Ovary (tissue), 10 donors: ENCODE measurements at places on chromosomes 4 and X. TPM values are rescaled to one million over a fixed set of nuclear protein-coding genes. Genes with fewer than 3 reads are reported as not detected.

The TMEM47 gene
- total RNA-seq, result 20.8 TPM

The MSX1 gene
- 4.5 TPM for total RNA-seq

The YIPF7 gene
- total RNA-seq, result not detected

- no peaks in the 10 kb centered on the region for H3K27me3 ChIP-seq
- no peak overlapping the region for H3K4me3 ChIP-seq
- H3K4me1 ChIP-seq, result no peaks in the 10 kb centered on the region
These were observed 234.3 kb downstream of the LAS1L start for GRCh38 chrX:65300104-65300809.

The INTS12 gene
- total RNA-seq, result 8.2 TPM

GRCh38 chrX:11319806-11320520 is 26.8 kb downstream of the AMELX start:
- H3K4me3 ChIP-seq, result no peak overlapping the region
- no peak for DNase-seq
- no peaks in the 10 kb centered on the region for H3K27me3 ChIP-seq
- peaks cover 2% of the 10 kb centered on the region for H3K4me1 ChIP-seq
- H3K27ac ChIP-seq, result no peak overlapping the region
- no peaks in the 10 kb centered on the region for H3K36me3 ChIP-seq

GRCh38 chr4:128574706-128575105 is 234.8 kb upstream of the JADE1 start:
- H3K27me3 ChIP-seq, result no peaks in the 10 kb centered on the region
- DNase-seq, result peak; percentile 36
- H3K27ac ChIP-seq, result no peak overlapping the region
- H3K36me3 ChIP-seq, result no peaks in the 10 kb centered on the region
- no peak overlapping the region for H3K4me3 ChIP-seq
- peaks cover 10% of the 10 kb centered on the region for H3K4me1 ChIP-seq

GRCh38 chrX:41180194-41180908 is 95.1 kb downstream of the USP9X start:
- no peak overlapping the region for H3K4me3 ChIP-seq
- peak; percentile 65 for DNase-seq
- H3K4me1 ChIP-seq, result no peaks in the 10 kb centered on the region
- no peaks in the 10 kb centered on the region for H3K27me3 ChIP-seq

DNA sequence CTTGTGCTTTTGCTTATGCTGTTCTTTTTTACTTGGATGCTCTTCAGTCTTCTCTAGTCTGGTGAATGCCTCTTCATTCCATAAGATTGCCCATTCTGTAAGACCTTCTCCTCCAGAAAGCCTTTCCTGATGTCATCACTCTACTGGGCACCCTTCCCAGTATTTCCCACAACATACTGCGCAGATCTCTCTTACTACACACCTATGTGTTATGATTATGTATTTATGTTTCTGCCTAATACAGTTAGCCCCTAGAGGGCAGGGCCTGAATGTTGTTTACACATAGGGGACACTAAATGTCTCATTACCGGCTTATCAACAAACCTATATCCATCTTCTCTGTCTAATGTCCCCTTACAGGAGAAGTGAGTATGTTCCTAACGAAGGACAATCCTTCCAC is 21.1 kb downstream of the AIFM1 start:
- H3K36me3 ChIP-seq, result no peaks in the 10 kb centered on the region
- H3K27me3 ChIP-seq, result no peaks in the 10 kb centered on the region
- no peaks in the 10 kb centered on the region for H3K4me1 ChIP-seq
- no peak overlapping the region for H3K4me3 ChIP-seq
- no peak for DNase-seq
- no peak overlapping the region for H3K27ac ChIP-seq

The REPS2 gene
- total RNA-seq, result 12.5 TPM

DNA sequence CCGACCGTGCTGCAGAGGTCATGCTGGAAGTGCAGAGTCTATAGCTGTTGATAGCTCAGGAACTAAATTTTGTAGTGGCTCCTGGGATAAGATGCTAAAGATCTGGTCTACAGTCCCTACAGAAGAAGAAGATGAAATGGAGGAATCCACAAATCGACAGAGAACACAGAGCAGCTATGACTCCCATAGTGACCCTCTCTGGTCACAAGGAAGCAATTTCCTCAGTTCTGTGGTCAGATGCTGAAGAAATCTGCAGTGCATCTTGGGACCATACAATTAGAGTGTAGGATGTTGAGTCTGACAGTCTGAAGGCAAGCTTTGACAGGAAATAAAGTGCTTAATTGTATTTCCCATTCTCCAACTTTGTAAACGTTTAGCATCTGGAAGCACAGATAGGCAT is 8.8 kb downstream of the MANBA start:
- no peaks in the 10 kb centered on the region for H3K27me3 ChIP-seq
- H3K4me1 ChIP-seq, result no peaks in the 10 kb centered on the region
- DNase-seq, result no peak
- H3K36me3 ChIP-seq, result no peaks in the 10 kb centered on the region
- H3K4me3 ChIP-seq, result no peak overlapping the region
- H3K27ac ChIP-seq, result no peak overlapping the region

- DNase-seq, result no peak
- H3K27me3 ChIP-seq, result no peaks in the 10 kb centered on the region
- H3K4me1 ChIP-seq, result peaks cover 8% of the 10 kb centered on the region
- H3K36me3 ChIP-seq, result no peaks in the 10 kb centered on the region
These were observed 25.3 kb downstream of the ARHGAP24 start for GRCh38 chr4:85500110-85500867.

GRCh38 chr4:94765174-94765573 is 7.4 kb downstream of the BMPR1B start:
- no peaks in the 10 kb centered on the region for H3K4me1 ChIP-seq
- no peaks in the 10 kb centered on the region for H3K36me3 ChIP-seq
- no peaks in the 10 kb centered on the region for H3K27me3 ChIP-seq
- no peak overlapping the region for H3K4me3 ChIP-seq
